Uterus (tissue), 4 donors: ENCODE measurements at places on chromosomes 16 and 17. TPM values are rescaled to one million over a fixed set of nuclear protein-coding genes. Genes with fewer than 3 reads are reported as not detected.

DNA sequence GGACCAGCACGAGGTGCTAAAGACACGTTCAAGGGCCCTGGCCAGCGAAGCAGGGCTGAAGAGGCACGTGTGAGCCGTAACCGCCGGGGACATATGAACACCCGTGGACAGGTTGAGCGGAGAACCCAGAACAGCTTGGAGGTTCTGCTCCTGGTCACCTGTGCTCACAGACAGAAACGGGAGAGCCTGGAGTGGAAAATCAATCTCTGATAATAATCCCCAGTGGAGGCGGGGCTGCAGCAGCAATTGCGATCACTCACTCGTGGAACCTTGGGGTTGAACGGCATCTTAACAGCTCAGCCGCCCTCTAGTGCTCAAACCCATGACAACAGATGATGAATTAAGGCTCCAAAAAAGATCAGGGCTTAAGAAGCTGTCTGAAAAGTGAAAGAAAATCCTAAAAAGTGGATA is 25.6 kb downstream of the WIPI1 start:
- H3K4me1 ChIP-seq: no peaks in the 10 kb centered on the region
- DNase-seq: no peak
- no peak overlapping the region for H3K4me3 ChIP-seq
- H3K27ac ChIP-seq: no peak overlapping the region
- H3K27me3 ChIP-seq: no peaks in the 10 kb centered on the region

- H3K36me3 ChIP-seq: no peaks in the 10 kb centered on the region
- DNase-seq: no peak
- H3K4me1 ChIP-seq: no peaks in the 10 kb centered on the region
- H3K4me3 ChIP-seq: no peak overlapping the region
Measured at GRCh38 chr16:2795395-2796143, 2.7 kb upstream of the PRSS41 start.

- peak; percentile 97 for DNase-seq
- H3K36me3 ChIP-seq: no peaks in the 10 kb centered on the region
- H3K4me1 ChIP-seq: peaks cover 40% of the 10 kb centered on the region
- peak overlapping the region; percentile 92 for H3K27ac ChIP-seq
- H3K27me3 ChIP-seq: no peaks in the 10 kb centered on the region
Measured at GRCh38 chr17:47275245-47275984, 21.8 kb downstream of the ITGB3 start.

- no peaks in the 10 kb centered on the region for H3K4me1 ChIP-seq
- no peaks in the 10 kb centered on the region for H3K36me3 ChIP-seq
- no peak overlapping the region for H3K4me3 ChIP-seq
Measured at GRCh38 chr17:74340470-74341023, 14.5 kb downstream of the KIF19 start.

- no peak for DNase-seq
- no peaks in the 10 kb centered on the region for H3K4me1 ChIP-seq
- no peak overlapping the region for H3K4me3 ChIP-seq
- no peaks in the 10 kb centered on the region for H3K36me3 ChIP-seq
- H3K27ac ChIP-seq: no peak overlapping the region
- no peaks in the 10 kb centered on the region for H3K27me3 ChIP-seq
Measured at GRCh38 chr17:37025847-37026530, 77.2 kb downstream of the AATF start.

Gene ARHGDIA
- 350 TPM for total RNA-seq

Gene ANKRD40CL
- not detected for total RNA-seq

Gene MAP2K3
- 10.4 TPM for total RNA-seq
